ENCODE measurements at places on chromosomes 7 and 10.

DNA sequence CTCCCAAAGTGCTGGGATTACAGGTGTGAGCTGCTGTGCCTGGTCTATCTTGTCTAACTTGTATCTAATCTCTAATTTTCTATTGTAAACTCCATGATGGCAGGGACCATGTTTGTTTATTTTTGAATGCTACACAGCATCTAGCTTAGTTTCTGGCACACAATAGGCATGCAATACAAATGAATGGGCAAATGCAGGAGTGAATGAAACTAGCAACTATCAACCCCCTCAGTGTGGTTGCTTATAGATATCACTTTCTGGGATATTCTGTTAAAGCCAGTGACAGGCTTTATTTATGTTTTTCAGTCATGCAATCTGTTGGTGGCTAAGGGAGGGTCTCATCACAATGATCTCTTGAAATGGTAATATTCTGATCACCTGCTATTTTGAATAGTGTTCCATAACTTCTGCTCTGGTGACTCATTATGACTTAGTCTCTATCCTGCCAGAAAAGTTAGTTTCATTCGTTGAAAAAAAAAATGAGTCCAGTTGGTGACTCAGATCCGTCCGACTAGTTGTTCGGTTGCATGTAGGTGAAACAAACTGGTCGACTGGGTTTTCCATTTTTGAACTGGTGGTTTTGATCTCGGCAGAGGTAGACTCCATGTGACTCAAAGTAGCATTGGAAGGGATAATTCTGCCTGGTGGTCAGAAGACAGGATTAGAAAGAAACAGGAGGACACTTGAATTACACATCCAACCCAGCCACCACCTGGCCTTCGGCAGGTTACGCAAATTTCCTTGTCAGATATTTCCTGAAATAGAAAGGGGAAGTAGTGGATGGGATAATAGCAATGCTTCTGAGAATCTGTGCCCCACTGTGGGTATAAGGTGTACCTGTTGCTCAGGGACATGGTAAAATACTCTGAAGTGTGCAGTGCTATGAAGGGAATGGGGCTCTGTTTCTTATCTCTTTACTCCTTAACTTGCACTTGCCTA lies 76.8 kb downstream of the GATA3 start:
- DNase-seq, result no peak

DNA sequence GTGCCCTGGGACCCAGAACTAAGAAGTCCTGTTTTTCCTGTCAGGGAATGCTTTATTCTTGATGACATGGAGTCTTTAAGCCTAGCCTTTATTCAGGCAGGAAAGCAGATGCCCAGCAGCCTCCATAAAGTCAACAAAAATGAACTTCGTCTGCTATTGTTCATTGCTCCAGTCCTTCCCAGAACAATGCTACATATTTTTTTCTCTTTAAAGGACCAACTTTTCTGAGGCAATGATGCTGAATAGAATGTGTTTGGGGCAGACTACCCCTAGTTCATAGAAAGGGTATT lies 47.6 kb upstream of the PDCD4 start:
- DNase-seq, result no peak

DNA sequence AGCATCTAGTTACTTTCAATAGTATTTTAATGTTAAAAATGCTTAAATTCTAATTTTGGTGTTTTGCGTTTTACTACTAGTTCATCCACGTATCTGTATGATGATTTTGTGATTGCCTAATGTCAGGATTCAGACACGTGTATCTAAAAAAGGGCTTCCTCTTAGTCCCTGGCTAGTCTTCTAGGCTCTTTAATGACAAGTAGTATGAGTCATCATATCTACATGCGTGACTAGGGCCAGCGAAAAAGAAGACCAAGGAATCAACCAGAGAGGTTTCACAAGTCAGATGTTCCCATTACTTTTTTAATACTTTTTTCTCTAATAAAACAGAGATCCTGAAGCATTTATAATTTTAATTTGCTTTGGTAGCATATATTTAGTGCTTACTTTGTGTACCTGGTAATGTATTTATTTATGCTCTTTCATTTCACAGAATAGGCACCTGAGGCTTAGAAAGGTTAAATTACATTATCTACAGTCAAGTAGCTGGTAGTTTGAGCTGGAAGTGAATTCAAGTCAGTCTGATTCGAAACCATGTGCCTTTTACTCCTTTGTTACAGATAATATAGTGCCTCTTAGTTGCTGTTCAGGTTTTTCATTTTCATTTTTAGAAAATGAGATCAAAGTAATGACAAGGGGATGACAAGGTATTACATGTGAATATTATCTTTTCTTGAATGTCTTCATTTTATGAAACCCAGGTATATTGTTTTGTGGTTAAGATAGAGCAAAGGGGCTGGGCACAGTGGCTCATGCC lies 140.3 kb downstream of the FOXP2 start:
- peak; percentile 11 for DNase-seq

- no peak for DNase-seq
These were observed 11.1 kb downstream of the MCU start for GRCh38 chr10:72702868-72703581.

DNA sequence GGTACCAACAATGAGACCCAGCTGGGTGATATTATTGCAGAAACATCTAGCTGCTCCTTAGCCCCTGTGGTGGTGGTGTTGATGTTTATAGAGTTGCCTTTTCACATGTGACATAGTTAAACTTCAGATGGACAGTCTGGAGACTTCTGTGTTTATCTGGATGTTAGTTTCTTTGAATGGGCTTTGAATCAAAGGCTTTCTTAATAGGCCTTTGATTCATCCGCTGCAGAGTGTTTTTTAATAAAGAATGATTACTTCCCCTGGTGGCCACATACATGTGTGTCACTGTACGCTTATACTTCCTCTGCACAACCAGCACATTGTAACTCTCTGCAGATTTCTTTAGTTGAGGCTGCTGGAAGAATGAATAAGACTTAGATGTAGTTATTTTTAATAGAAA lies 221.0 kb downstream of the DYNC1I1 start:
- no peak for DNase-seq

DNA sequence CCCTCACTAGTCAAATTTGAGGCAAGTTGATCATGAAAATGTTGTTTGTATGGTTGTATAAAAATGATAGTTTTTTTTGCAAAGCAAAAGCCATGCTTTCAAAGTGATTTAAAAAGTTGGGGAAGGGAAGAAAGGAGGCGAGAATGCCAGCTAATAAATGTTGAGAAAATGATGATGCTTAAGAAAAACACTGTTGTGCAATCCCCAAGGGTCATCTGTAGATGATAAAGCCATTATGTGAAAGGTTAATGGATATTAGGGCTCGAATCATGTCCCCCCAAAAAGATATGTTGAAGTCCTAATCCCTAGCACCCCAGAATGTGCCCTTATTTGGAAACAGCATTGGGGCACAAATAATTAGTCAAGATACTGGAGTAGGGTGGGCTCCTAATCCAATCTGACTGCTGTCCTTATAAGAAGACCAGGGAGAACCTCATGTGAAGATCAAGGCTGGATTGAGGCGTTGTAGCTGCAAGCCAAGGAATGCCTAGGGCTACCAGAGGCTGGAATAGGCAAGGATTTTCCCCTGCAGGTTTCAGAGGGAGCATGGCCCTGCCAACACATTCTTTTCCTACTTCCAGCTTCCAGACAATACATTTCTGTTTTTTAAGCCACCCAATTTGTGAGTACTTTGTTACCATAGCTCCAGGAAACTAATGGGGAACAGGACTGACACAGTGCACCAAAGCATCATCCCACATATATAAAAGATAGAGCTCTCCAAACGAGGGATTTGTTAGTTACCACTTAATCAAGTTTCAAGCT lies 35.4 kb upstream of the MKLN1 start:
- DNase-seq, result no peak

DNA sequence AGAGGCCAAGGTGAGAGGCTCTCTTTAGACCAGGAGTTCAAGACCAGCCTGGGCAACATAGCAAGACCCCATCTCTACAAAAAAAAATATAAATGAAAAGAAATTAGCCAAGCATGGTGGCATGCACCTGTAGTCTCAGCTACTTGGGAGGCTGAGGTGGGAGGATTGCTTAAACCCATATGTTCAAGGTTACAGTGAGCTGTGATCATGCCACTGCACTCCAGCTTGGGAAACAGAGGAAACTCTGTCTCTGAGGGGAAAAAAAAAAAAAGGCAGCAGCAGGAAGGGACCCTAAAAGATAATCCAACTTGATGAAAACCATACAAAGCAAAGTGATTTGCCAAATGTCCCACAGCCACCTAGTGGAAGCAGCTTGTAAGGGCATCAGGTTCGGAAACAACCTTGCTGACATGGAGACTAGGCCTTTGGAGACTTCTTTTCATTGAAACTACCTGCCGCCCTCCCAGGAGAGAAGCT lies 15.6 kb upstream of the PBLD start:
- DNase-seq, result no peak

DNA sequence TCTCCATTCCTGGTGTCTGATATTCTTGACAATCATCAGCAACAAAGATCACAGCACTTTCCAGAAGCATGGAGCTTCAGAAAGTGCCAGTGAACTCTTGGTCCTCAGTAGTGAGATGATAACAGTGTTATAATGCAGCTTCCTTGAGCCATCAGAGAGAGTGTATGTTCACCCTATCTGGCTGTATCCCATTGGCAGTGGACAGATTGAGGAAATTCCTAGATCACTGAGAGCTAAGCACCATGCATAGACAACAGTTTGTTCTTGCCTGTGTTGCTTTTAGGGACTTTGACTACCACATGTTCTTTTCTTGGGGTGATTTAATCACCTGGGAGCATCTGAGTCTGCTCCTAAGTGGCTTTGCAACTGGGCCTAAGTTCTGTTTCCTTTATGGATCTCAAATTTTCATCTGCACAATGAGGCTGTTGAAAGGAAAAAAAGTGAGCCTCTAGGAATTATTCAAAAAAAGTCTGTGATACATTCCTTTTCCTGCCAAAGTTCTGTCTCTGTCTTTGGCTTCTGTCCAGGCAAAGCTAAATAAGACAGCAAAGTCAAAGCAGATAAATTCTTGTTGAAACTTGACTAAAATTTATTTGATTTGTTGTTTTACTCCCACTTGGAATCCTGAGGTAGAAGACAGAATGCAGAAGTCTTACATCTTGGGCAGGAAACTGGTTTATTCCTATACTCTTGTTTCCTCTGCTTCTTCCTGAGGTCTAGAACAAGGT lies 14.5 kb upstream of the ZNF282 start:
- no peak for DNase-seq

- no peak for DNase-seq
These were observed 136.2 kb upstream of the NRBF2 start for GRCh38 chr10:62996925-62997324.

GRCh38 chr10:119705434-119705831 lies 20.4 kb upstream of the INPP5F start:
- no peak for DNase-seq

GRCh38 chr10:119028900-119029612 lies 458 bp upstream of the NANOS1 start:
- peak; percentile 36 for DNase-seq

DNA sequence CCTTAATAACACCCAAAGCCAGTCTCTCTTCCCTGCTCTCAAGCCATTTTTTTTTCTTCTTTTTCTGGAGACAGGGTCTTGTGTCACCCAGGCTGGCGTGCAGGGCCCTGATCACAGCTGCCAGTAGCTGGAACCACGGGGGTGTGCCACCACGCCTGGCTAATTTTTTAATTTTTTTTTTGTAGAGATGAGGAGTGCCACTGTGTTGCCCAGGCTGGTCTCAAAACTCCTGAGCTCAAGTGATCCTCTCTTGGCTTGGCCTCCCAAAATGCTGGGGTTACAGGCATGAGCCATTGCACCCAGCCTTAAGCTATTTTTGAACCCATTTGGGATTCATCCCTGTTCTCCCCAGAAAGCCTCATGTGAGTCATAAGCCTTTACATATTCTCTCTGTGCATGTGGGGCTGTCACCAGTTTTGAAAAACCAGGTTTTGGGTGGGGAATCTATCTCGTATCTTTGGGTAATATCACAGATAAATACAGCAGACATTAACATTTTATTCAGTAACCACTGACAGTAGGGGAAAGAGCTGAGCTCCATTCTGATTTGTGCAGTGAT lies 15.5 kb downstream of the ZNF487 start:
- no peak for DNase-seq

GRCh38 chr10:91672021-91672608 lies 39.2 kb upstream of the PPP1R3C start:
- DNase-seq, result no peak

- peak; percentile 88 for DNase-seq
These were observed 425.4 kb downstream of the RPS24 start for GRCh38 chr10:78458983-78459638.

- no peak for DNase-seq
These were observed at the start of gene ADIRF for GRCh38 chr10:86968271-86968993. Gene ADIRF (plus strand): TSS chr10:86968482. CDS start chr10:86968545, 63 bp downstream.

GRCh38 chr10:17220652-17221100 lies 7.4 kb upstream of the VIM start:
- no peak for DNase-seq

DNA sequence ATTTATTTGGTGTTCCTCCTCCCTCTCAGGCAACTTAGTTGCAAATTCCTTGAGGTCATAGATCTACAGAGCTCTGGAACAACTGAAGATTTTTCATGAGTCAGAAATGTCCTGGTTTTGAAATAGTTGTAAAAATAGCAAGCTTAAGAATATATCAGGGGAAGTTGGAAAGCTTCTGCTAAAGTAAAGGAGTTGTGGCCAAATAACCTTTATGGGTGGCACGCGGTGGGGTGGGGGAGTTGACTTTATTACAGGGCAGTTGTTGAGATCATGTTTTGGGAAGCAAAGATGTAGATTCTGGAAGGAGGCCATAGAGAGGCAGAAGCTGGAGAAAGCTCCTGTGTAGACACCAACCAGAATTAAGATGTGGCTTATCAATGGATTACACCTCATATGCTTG lies 326.0 kb upstream of the MTPN start:
- DNase-seq, result no peak

DNA sequence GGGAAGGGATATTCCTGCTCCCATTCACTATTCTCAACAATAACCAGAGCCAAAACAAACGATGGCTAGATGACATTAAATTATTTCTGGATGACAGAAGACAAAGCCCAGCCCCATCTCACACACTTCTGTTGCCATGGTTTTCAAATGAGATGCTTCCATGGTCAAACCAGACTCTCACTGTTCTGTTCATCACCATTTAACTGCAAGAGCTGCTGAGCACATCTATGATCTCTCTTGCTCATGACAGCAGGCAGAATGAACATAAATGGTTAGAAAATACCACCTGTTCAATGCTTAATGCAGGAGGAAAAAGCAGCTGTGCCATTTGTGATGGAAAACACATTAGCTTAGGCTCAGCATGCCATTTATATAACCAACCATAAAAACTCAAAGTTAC lies 758.6 kb upstream of the ZWINT start:
- no peak for DNase-seq

DNA sequence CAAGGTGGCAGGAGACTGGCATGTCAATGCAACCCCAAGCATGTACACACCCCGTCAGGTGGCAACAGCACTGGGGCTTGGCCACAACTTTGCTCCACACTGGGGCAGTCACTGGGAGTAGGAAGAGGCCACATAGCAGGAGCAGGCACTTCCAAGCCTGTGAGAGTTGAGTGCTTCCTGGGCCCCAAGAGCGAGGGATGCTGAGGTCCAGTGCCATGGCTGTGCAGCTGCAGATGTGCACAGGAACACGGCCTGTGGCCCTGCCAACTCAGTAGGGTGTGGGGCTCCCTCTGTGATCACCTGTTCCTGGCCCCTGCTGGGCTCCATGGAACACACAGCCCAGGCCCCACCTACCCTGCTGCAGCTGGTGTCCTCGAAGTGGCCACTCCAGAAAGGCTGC lies 932.8 kb upstream of the SORCS1 start:
- no peak for DNase-seq

All from NCI-H2029 (cell line).